ENCODE measurements at places on chromosomes 3 and 15.

DNA sequence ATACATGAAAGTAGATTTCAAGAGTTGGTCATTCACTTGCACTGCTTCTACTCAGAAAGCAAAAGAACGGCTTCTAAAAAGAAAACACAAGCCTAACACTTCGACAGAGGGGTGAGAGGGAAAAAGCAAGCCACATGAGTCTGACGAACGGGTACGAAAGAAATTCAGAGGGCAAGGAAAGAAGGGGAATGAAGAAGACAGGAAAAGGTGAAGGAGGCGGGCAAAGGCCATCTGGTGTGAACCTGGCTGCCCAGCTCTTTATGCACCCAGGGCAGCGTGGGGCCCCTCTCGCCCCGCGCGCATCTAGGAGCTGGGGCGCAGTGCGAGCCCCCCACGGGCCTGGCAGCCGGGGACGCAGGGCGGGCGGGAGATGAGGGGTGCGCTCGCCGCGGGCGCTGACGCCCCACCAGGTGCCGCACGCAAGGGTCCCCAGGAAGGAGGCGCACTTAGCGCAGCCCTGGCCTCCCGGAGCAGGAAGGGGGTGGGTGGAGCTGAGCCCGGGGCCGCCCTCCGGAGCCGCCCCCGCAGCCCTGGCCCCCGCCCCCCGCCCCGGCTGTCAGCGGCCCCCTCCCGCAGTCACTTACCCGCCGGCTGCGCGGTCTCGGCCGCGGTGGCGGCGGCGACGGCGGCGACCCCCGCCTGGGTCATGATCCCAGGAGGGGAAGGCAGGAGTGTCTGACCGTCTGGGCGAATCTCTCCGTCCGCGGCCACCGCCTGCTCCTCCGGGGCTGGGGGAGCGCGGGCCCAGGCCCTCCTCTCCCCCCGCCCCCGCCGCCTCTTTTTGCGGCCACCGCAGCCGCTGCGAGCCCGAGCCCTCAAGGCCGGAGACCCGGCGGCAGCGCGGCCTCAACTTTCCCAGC lies at the start of gene USF3:
Gene USF3, minus strand, starts transcription at position 857 of the 860 bp plus-strand sequence. CDS start 21,764 bp downstream, outside the sequence.
- peak; percentile 79 for DNase-seq

DNA sequence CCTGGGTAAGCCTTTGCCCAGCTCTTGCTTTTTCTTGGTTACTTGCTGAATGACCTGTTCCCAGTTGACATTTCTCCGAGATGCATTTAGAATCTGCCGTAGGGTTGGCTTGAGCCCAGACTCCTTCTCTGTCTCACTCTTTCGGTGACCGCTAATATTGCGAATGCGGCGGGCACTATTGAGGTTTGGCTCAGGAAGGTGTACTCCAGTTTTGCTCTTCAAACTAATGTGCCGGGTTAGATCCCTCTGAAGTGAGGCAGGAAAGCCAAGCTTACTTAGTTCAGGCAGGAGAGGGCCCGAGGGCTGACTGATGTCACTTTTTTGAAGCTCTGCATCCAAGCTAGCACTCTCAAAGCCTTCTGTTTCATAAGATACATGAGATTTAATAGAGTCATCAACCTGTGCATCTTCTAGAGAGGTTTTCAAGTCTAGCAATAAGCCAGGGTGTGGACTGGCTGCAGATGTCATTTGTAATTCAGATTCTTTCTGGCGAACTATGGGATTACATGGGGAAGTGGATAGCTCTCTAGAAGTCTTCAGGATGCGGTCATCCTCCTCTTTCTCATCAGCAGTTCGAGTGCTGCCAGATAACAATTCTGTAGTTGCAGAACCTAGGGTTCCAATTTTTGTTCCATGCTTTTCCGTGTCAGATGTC lies 41.0 kb downstream of the ZNF106 start:
- DNase-seq: no peak

DNA sequence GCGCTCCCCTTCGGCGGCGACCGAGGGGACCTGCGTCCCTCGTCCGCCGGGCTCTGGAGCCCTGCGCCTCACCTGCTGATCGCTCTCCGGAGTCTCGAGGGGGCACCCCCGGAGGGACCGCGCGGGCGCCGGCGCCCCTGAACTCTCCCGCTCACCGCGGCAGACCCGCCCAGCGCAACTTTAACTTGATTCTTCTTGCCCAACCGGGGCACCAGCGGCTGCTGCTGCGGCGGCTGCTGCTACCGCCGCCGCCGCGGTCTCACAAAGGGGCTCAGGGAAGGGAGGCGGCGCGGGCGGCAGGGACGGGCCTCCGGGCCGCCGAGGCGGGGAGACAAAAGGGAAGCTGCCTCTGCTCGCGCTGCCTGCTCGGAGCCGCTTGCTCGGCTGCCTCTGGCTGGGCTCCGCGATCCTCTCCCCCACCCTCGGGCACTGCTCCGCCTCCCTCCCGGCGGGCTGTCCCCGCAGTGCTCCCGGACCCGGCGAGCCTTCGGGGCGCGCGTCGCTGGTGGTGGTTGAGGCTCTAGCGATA lies at the start of gene PPM1L:
Gene PPM1L, plus strand, starts transcription at position 456 of the 529 bp plus-strand sequence.
- DNase-seq: no peak

GRCh38 chr3:179227349-179227748 lies 23.6 kb downstream of the KCNMB3 start:
- no peak for DNase-seq

GRCh38 chr3:78096488-78097255 lies 1056.8 kb downstream of the ROBO2 start:
- no peak for DNase-seq

- no peak for DNase-seq
Measured at GRCh38 chr3:11606865-11607440, 36.8 kb downstream of the VGLL4 start.

Data from HuH-7.5 (cell line).